ENCODE measurements at places on chromosomes 1 and 21. TPM values are rescaled to one million over a fixed set of nuclear protein-coding genes. Genes with fewer than 3 reads are reported as not detected.

NTRK1 gene
- 0.10 TPM for total RNA-seq

DNA sequence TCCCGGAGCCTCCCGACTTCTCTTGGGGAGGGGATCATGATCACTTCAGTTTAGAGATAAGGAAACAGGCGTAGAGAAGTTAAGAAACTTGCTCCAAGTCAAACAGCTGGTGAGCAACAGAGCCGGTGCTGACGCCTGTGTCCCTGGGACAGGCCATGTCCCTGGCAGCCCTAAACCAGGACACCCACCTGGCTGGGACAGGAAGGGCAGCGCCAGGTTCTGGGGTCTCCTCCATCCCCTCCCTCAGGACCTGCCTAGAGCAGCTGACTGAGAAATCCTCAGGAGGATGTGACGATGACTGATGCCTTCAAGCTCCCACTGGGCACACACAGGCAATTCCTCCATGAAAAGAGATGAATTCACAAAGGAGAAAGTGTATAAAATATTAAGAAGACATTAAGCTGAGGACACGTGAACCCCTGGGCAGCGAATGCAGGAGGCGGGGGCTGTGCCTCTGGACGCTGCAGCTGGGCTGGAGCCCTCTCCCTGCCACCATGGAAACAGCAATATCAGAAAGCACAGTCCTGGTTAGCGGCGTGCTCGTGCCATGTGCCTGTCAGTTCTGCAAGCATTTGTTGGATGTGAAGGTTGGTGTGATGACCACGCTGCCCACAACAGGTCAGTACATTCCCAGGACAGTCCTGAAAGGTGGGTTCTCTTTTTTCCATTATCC, 40.1 kb upstream of the C1orf174 start:
- no peak for DNase-seq

- DNase-seq, result no peak
Observed at GRCh38 chr21:46005081-46005480, 23.5 kb downstream of the COL6A1 start.

GRCh38 chr1:1926346-1926811, 7.3 kb upstream of the TMEM52 start:
- no peak for DNase-seq

GRCh38 chr1:158248771-158249170, 5.5 kb upstream of the CD1A start:
- DNase-seq, result no peak

DNA sequence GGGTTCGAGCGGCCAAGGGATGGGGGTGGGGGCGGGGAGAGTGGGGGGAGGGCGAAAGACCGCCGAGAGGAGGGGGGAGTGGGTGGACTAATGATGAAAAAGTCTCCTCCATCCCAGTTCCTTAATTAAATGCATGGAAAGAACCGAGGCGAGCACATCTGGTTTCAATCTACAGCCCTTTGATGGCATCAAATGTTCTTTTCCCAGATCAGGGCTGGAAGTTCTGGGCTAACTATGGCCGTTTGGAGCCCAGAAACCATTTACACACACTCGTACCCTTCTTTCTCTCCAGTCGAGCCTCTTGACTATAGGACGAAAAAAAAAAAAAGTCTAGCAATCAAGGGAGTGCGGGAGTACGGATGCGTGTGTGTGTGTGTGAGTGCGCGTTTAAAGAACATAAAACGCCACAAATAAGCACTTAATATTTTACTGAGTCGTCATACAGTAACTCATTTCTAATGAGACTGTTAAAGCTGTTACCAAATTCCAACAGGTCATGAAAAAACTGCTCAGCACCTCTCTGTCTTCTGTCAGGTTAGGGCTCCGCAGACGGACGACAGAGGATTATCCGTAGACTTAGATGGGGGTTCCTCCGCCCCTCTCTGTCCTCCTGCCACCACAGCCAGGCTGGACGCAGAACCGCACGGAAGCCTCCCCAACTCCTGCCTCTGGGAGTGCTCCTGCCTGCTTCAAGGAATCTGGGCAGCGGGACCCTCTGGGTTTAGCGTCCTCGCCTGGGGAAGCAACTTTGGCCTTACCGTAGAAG, 2.1 kb upstream of the PRRX1 start:
- no peak for DNase-seq

- DNase-seq, result no peak
Observed at GRCh38 chr1:212515329-212515760, 82.6 kb downstream of the NENF start.

ERO1B gene
- total RNA-seq, result 4.2 TPM

DNA sequence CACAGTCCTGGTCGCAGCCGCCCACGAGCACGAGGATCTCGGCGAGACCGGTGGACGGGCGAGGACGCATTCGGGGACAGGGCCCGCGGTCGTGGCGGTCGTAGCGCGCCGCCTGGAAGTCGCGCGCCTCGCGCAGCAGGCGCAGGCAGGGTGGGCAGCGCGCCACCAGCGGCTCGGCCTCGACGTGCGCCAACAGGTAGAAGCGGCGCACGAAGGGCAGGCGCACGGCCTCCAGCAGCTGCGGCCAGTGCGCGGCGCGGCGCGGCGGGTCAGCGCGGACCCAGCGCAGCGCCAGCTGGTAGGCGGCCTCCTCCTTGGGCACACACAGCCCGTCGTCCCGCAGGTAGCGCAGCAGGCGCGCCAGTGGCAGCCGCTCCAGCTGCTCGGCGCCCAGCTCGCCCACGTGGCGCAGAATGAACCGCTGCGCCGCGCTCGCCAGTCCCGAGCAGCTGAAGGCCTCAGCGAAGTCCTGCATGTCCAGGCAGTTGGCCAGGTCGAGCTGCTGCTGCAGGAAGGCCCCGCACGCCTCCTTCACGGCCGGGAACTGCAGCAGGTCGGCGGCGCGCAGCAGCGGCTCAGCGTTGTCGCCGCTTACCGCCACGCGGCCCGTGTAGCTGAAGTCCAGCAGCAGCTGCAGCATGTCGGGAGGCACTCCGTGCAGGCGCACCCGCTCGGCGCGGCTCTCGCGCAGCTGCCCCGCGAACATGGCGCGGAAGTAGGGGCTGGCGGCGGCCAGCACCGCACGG, 573 bp downstream of the KLHL21 start:
- no peak for DNase-seq

DNA sequence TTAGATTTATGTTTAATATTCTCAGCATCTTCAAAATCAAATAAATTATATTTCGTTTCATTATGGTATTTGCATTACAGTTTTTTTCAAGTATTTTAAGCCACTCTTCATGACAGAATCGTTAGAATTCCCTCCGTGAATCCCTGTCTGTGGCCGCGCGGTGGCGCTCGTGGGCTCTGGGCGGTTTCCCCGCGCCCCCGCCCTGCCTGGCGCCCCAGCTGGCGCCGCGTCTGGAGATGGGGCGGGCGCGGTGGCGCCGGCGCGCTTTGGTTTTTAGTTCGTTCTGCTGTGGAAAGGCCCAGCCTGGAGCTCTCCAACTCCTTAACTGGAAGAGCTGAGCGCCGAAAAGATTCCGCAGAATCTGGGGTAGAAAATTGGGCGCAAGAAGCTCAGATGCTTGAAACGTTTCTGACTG, 25.7 kb downstream of the PRMT2 start:
- no peak for DNase-seq

DNA sequence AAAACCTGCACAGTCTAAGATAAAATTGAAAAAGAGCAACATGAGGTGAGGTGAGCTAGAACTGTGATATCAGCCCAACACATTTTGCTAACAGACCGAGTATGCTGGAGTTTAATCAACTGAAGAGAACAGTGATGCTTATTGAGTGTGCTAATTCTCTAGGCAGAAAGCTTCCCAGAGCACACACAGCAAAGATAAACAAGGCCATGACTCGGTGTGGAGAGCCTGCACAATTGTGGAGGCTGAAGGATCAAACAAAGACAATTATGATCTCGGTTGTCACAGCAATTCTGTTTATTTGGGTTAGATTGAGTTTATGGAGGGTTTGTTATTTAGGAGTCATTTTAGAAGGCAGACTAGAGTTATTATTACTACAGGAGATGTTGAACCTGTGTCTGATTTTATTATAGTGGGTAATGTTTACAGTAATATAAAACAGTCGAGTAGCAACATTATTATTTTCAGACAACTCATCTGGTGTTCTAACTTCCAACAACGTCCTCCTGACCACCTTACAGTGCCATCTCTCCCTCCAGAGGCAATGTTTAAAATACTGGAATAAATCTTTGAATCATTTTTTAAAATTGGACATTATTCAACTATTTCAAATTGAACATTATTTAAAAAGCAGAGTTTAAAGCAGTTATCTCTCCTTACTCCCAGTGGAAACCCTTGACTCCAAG, 40.2 kb downstream of the DPT start:
- DNase-seq, result peak; percentile 10

- no peak for DNase-seq
Observed at GRCh38 chr1:112297536-112297935, 98.5 kb upstream of the CTTNBP2NL start.

- peak; percentile 21 for DNase-seq
Observed at GRCh38 chr1:227869279-227869842, 53.9 kb downstream of the PRSS38 start.

GRCh38 chr1:31647106-31647505, 2.4 kb upstream of the PEF1 start:
- DNase-seq, result no peak

- no peak for DNase-seq
Observed at GRCh38 chr1:22651941-22652856, 837 bp upstream of the C1QB start.

PRR9 gene
- not detected for total RNA-seq

DNA sequence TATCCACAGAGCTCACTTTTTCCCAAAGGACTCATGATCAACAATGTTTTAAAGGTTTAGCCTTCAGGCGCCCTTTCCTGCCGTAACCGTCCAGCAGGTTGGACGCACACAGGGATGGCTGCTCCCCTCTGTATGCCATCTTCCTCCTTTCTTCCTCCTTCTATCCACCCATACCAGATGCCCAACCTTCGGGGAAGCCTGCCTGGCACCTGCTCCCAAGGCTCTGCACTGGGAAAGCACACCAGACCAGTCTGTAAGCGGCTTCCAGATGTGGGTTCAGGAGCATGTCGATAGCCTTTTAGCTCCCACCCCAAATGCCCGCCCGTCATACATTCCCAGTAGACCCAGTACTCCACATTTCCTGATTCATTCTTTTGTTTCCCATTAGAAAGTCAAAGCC, 52.9 kb downstream of the STUM start:
- DNase-seq, result no peak

DNA sequence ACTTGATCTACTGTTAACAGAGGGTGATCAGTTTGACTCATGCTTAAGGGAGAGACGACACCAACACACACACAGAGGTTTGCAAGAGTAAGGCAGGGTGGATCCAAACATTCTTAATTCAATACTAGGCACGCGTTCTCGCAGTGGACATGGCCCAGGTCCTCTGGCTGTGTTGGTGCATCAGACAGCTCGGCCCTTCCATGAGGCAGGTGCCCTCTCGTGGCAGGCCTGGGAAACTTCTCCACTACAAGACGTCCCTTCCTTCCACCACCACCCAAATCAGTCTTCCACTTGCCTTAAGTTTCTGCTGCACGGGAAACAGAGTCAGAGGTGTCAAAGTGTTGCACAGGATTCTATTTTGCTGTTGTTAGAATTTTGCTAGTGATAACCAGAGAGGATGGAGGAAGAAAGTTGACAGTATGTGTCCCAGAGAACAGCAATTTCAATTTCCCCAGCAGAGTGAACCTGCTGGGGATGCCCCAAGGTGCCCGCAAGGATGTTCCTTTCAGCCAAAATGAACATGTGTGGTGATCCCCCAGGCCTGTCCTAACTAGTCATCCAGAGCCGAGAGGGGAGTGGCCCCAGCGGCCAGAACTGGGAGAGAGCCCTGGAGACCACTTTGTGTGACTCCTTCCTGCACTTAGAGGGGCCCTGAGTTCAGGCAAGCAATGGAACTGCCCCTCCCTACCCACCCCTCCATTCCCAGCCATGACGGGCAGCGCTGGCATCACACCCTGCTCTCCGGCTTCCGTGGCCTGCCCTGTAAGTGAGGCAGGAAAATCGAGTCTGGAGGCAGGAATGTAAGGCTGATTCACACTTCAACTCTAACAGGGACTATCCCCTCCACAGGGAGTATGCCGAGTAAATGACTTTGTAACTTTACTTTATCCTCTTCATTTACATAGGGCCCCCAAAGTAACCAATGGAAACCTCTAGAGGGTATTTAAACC, 34.8 kb downstream of the MX1 start:
- DNase-seq, result peak; percentile 68

DNA sequence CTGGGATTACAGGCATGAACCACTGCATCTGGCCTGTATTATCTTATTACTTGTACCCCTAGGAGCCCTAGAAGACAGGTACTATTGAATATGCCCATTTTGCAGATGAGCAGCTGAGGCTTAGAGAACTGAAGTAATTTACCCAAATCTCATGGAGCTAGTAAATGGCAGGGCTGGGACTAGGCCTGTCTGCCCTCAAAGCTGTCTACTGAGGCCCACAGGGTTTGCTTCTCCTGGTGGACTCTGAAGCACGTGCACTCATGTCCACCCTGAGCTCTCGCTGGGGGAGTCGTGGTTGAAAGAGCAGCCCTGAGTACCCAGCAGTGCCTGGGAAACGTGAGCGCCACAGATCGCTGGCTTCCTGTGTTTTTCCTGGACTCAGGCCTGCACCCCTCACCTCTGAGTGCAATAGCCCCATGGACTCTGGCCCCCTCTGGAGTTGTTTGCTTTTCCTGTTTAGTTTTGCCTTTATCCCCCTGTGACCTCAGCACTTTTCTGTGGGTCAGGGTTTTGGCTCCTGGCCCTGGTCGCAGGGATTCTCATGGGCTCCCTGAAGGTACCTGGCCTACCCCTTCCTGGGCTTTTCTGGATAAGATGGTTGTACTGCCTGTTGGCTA, 52.4 kb downstream of the ARHGEF10L start:
- no peak for DNase-seq

GRCh38 chr21:25687787-25688186, 46.9 kb downstream of the ATP5PF start:
- DNase-seq, result no peak

CGN gene
- 1.8 TPM for total RNA-seq

TAS1R1 gene
- not detected for total RNA-seq

DNA sequence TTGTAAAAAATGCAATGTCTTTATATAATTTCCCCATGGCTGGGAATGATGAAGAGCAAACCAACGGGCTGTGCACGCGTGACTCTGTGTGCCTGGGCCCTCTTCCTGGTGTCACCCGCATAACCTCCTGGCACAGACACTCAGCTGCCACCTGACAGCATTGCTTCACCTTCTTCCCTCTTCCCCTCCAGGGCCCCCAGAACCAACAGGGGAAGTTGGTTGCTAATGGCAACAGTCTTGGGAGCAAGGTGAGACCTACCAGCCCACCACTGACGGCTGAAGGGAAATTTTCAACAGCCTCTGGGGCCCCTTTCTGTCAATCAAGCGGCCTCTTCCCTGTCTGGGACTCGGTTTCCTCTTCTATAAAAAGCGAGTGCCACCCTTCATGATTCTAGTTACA, 33.2 kb downstream of the SSBP3 start:
- no peak for DNase-seq

GRCh38 chr1:111406321-111406768, 21.2 kb downstream of the OVGP1 start:
- DNase-seq, result no peak

NSL1 gene
- 51.2 TPM for total RNA-seq

ETNK2 gene
- total RNA-seq, result 19.1 TPM

GJA4 gene
- not detected for total RNA-seq

COL8A2 gene
- 0.88 TPM for total RNA-seq

MFSD2A gene
- total RNA-seq, result 9.5 TPM
